Cerebellar nuclear complex (tissue), 1 donor: ENCODE measurements at places on chromosomes 7 and 10.

DNA sequence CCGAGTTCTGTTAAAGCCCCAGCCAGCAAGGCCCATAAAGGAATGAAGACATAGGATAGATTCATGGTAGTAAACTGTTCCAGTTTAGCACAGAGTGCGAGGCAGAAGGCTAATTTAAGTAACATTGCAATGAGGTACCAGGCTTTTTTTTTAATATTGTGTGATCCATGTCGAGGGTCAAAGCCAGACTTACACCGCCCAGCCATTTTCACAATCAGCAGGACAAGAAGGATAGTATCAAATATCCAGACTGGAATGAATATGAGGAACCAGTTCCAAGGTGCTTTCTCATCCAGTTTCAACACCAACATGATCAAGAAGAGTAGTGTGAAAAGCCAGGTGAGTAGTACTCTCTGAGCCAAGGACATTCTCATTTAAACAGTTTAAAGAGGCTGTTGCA lies 4.2 kb downstream of the TMEM60 start:
- DNase-seq, result no peak

DNA sequence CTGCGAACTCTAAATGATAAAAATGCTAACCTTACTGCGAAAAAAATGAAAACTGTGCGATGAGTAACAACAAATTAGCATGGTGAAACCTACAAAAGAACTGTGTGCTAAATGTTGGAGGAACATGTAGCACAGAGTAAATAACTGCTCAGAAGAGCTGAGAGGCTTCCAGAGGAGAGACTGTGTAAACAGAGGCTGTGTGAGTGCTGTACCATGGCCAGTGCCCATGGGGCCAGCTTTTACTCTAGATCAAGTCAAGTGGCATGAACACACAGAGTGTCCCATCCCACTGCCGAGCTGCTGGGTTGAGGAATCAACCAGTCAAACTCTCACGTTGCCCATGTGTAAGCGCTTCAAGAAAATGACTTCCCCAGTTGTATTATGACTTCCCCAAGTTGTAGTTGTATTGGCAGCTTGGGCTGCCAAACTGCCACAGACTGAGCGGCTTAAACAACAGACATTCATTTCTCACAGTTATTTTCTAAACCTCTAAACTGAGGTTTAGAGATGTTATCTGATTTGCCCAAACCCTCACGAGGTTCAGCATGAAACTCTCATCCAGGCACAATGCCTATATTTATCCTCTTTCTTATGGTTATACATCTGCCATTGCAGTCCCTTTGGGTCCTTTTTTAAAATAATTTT lies 270.7 kb downstream of the ABCA13 start:
- no peak for DNase-seq

- DNase-seq, result no peak
These were observed 300.0 kb downstream of the PLXNA4 start for GRCh38 chr7:132276234-132276630.

- no peak for DNase-seq
These were observed 24.3 kb upstream of the TRIM56 start for GRCh38 chr7:101060992-101061391.

GRCh38 chr7:141221007-141221612 lies 147.2 kb downstream of the TMEM178B start:
- no peak for DNase-seq

DNA sequence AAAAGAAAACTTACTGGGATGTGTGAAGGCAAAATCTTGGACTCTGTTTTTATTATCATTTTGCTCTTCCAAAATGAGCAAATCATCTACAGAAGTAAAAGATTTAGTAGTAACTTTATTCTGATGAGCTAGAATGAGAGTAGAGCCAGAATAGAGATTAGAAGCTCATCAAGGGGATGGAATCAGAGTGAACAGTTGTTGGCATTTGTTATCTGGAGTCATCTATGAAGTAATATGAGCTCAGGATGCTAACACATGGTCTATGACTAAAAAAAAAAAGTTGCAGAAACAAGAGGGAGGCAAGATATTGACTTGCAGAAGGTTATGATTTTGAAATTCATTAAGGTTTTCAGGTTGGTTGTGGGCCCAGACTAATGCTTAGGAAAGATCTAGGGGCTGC lies 409.1 kb upstream of the ETV1 start:
- no peak for DNase-seq

GRCh38 chr7:139875821-139876241 lies 46.8 kb downstream of the TBXAS1 start:
- no peak for DNase-seq

DNA sequence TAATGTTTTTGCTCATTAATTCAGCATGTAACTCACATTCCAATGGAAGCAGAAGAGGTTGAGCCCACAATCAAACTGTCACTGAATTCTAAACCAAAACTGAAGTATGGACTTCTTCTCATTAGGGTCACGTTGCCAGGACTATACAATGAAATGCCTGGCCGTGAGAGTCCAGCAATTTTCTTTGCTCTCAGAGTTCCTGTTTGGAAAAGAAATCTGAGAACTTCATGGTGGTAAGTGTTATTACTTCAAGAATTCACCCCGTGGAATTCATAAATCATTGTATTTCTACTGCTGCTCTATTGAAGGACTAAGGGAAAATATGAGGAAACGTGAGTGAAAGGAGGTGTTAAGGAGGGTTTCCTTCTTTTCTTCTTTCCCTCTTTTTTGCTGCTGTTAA lies 441.8 kb upstream of the AKR1E2 start:
- no peak for DNase-seq

- DNase-seq, result no peak
These were observed 106.6 kb upstream of the KCNMA1 start for GRCh38 chr10:77744245-77744644.

DNA sequence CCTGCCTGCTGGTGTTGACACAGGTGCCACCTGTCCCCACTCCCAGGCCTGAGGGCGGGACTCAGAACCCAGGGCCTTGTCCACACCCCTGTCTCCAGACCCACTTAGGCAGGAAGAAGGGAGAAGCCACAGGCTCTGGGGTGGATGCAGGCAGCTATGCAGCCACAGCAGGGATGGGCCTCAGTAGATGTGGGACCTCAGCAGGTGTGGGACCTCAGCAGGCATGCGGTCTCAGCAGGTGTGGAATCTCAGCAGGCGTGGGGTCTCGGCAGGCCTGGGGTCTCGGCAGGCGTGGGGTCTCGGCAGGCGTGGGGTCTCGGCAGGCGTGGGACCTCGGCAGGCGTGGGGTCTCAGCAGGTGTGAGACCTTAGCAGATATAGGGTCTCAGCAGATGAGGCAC lies 118.0 kb upstream of the PITRM1 start:
- no peak for DNase-seq

DNA sequence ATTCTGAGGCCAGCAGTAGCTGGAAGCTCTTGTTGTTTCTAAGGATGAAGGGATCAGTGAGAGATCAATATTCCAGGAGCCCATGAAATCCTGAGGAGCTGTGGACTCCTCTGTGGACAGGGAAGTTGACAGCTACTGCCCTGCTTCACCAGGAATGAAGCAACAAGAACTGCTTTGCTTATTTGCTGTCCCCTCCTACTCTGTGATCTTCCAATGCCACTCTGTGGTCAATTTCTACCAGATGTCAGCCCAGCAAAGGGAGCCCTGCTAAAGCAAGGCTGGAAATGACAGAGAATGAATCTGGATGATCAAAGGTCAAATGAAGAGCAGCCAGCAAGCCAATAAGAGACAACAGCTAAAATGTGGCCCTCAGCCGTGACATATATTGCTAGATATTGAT lies 227.5 kb upstream of the CHRM2 start:
- DNase-seq, result no peak

- DNase-seq, result no peak
These were observed 187.0 kb downstream of the PPP1R17 start for GRCh38 chr7:31873816-31874597.

DNA sequence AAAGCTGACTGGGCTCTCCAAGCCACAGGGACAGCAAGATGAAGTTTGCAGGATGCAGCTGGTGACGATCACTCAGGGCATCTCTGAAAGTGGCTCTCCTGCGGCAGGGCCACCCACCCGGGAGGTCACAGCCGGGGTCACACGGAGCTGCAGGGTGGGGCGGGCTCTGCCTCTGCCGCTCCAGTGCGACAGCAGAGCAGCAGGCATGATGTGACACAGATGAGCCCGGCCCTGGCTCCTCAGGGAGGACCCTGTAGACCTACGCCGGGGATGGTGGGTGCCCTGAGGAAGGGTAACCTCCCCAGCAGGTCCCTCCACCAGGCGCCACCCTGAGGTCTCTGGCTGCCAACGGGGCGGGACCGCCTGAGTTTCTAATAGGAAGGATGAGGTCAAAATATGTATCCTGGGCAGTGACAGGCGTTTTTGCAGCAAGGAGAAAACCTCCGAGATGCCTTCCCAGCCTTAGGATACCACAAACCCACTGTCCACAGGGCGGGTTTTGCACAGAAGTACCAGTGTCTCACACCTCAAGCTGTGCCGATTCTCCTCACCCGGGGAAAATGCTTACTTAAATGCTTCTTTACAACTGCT lies 114.8 kb upstream of the DIP2C start:
- no peak for DNase-seq
